NCI-H2107 (cell line): ENCODE measurements at places on chromosomes 4 and X.

- DNase-seq: no peak
Measured at GRCh38 chr4:168615294-168616065, 118.6 kb downstream of the PALLD start.

GRCh38 chr4:105179539-105180401, 33.1 kb downstream of the TET2 start:
- DNase-seq: no peak

DNA sequence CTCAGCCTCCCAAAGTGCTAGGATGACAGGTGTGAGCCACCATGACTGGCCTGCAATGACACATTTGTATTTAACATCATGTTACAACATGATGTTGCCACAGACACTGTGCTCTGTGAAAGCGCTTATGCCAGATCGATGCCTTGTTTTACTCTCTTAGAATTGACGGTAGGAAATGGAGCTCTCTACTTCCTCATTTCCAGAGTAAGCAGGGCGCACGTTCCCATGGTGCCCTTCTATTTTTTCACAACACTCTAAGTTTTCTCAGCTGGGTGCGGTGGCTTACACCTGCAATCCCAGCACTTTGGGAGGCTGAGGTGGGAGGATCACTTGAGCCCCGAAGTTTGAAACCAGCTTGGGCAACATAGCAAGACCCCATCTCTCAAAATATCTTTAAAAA, 60.7 kb upstream of the DHRSX start:
- no peak for DNase-seq

GRCh38 chrX:129557844-129558480, 17.9 kb downstream of the OCRL start:
- no peak for DNase-seq

DNA sequence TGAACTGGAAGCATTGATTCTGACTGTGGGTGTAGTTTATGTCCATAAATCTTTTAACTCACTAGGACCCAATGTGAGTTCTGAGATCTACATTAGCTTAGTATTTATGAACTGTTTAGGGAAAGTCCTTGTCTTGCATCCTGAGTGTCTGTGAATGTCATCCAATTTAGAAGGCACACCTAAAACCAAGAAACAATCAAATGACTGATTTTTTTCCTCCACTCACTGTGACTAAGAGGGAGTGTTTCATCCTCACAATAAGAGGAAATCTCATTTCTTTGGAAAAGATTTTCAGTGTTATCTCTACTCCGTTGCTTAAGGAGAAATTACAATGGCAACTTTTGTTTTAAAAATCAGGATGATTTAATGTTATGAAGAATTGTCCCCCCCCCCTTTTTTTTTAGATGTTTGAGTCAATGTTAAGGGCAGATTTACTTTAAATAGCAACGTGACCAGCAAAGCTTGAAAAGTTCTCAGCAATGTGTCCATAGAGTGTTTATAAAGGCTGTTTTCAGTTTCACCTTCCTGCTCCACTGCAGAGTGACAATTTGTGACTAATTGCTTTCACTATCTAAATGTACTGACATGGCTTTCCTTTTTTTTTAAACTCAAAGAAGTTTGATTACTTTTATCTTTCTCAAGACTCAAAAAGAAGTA, 173.0 kb downstream of the SPCS3 start:
- DNase-seq: no peak

GRCh38 chr4:108775921-108776320, 13.1 kb upstream of the ETNPPL start:
- DNase-seq: no peak

- no peak for DNase-seq
Measured at GRCh38 chrX:1534301-1535168, 2.5 kb downstream of the P2RY8 start.

- DNase-seq: no peak
Measured at GRCh38 chrX:146934256-146934655, 119.7 kb upstream of the CXorf51A start.

DNA sequence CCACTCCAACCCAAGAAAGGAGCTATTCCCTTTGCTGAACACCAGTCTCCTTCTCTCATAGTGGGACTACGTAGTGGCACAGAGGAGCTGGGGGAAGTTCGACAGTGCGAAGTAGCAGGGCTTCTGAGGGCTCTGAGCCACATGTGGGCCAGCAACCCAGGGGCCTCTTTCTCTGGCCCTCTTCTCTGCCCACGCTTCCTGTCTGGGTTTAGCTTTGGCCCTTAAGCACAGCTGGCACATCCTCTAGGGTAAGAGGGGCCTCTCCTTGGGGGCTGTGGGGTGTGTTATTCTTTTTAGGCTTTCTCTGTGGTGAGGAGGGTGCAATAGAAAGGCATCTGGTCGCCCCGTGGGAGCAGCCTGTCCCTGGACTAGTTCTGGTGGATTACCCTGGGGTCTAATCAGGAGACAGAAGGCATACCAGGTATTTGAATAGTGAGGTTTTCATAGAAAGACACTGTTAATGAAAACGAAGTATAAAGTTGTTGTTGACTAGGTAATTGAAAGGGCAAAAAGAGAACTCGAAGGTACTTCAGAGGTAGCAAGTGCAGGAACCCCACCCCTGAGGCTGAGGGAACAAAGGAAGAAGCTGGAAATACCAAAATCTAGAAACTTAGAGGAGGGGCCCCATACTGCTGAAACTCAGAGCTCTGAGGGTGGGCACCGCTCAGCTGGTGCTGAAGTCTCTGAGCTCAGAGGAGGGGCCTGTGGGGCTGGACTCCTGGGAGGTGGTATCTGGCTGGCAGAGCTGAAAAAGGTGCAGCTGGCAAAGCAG, 151.9 kb upstream of the RPS6KA3 start:
- no peak for DNase-seq

DNA sequence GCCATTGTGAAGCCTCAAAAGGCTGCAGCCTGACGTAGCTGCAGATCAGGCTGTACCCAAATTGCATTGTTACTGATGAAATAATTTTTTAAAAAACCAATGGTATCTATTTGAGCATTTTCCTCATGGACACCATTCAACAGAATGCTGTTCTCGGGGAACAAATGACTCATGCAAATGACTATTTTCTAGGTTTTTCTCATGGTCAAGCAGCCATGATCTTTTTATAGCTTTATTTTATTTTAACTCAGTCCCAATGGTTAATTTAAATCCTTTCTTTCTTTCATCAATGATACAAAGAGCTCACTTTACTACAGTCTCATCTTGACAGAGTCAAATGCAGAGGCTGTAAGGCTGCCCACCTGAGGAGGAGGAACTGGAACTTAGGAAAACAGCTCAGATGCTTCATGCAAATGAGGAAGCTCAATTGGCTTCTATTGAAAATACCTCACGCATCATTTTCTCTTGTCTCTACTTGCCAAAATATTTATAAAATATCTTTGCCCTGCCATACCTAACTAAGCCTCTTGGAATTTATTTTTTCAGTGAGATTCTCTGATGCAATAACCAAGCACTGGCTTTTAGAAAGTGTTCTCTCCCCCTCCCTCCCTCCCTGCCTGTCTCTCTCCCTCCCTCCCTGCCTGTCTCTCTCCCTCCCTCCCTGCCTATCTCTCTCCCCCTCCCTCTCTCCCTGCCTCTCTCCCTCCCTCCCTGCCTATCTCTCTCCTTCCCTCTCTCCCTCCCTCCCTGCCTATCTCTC, 81.0 kb downstream of the SORBS2 start:
- no peak for DNase-seq

- no peak for DNase-seq
Measured at GRCh38 chr4:48909697-48910096, 3.1 kb upstream of the OCIAD2 start.

DNA sequence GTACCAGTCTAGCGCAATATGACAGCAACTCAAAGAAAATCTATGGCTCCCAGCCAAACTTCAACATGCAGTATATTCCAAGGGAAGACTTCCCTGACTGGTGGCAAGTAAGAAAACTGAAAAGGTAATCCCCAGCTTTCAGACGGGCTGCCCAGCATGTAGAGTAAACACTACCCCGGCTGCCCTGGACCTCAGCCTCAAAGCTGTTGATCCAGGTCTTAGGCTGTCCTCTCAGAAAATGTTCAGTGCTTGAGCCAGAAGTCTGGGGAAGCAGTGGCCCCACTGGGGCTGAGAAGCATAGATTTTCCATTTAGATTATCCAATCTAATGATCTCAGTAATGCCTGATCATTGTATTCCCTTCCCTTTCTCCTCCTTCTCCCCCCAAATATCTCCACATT, 21.9 kb downstream of the BMX start:
- no peak for DNase-seq
